ENCODE measurements at places on chromosomes 7 and 10. TPM values are rescaled to one million over a fixed set of nuclear protein-coding genes. Genes with fewer than 3 reads are reported as not detected.

Gene PRF1
- total RNA-seq = 1.4 TPM

Gene PARD3
- total RNA-seq = 31.6 TPM

Gene GCK
- total RNA-seq = 11.1 TPM

Gene PDGFA
- 31.8 TPM for total RNA-seq

Gene CLDN3
- total RNA-seq = not detected

Gene PDK4
- 337 TPM for total RNA-seq

Gene STEAP1B
- 0.39 TPM for total RNA-seq

Gene TFEC
- total RNA-seq = 2.1 TPM

DNA sequence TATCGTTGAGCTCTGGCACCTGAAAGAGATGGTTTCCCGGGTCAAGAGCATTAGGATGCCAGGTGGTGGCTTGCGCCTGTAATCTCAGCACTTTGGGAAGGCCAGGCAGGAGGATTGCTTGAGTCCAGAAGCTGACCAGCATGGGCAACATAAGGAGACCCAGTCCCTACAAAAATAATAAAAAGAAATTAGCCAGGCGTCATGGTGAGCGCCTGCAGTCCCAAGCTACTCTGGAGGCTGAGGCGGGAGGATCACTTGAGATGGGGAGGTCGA lies 6.1 kb upstream of the KCP start:
- H3K27ac ChIP-seq = no peak overlapping the region
- H3K36me3 ChIP-seq = no peaks in the 10 kb centered on the region
- no peaks in the 10 kb centered on the region for H3K4me1 ChIP-seq
- H3K27me3 ChIP-seq = peaks cover 13% of the 10 kb centered on the region

DNA sequence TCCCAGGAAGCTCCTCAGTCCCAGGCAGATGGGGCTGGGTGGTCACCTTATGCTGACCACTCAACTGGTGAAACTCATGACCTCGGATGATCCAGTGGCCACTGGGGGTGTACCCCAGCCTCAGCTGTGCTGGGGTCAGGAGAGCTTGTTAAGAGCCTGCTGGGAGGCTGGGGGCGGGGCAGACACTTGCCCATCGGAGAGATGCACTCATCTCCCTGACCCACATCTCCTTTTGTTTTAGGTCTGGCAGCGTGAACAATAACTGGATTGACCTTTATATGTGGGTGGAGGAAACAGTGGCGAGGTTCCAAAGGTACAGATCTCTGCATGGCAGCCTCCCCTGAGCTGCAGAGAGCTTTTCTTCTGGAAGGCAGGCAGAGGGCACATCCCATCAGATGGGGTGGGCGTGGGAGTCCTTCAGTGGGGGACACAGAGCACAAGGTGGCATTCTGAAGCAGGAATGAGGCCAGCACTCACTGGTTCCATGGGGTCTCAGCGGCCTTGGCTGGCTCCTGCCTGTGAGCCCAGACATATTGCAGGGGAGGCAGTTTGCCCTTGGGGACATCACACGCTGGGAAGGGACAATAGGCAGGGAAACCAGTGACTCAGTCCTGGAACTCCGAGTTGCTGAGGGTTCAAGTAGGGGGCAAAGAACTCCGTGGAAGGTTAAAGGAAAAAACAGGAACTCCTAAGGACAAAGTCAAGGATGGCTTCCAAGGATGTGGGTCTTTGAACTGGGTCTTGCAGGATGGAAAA lies 5.2 kb downstream of the ANTXRL start:
- H3K27ac ChIP-seq = no peak overlapping the region
- no peaks in the 10 kb centered on the region for H3K27me3 ChIP-seq
- no peak for DNase-seq
- H3K4me3 ChIP-seq = no peak overlapping the region
- H3K36me3 ChIP-seq = no peaks in the 10 kb centered on the region

DNA sequence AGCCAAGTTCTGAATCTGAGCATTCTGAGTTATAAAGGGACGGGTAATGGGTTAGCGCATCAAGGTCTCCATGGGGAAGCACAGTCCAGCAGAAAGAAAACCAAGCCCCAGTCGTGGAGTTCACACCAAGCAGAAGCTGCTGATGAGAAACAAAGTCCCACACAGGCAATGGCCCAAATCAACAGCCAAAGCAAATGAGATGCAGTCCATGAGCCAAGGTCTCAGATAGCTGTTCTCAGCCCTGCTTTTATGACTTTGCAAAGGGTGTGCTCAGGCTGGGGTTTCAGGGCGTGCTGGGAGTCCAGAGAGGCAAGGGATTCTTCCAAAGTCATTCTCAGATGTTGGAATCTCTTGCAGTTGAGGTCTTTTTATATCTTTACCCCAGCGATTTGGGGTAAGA lies 32.0 kb downstream of the THNSL1 start:
- H3K4me1 ChIP-seq = no peaks in the 10 kb centered on the region
- no peak overlapping the region for H3K4me3 ChIP-seq
- no peak overlapping the region for H3K27ac ChIP-seq
- DNase-seq = no peak

DNA sequence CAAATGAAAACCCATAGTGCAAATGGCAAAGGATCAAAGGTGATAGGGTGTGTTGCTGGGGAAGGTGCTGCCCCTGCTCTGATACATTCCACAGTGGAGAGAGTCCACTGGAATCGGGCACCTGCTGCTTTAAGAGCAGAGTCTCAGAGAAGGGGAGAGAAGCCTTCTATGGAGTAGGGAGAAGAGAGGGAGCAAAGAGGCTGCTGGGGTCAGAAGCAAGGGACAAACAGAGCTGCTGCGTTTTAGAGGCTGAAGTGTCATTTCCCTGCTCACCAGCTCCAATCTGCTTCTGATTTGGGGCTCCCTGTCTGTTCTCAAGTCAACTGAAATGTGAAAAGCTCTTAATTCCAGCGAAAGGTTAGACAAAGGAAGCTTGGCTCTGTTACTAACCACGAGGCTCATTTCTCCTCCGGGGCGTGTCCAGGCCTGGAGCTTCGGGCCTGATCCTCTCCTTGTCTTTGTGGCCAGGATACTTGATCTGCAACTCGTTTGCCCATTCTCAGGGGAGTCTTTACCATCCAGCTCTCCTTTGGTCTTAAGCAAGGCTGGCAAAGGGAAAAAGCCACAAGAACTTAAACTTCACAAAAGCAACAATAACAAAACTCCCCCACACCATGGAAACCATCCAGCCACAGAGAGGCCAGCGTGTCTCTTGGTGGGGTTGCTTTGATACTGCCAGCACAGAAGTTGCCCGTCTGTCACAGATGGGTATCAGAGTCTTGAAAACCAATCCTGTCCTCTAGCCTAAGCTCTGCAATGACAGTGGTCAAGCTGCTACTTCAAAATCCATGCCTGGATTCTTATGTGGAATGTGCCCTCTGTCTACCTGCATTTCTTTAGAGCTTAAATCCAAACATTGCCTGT lies 692.6 kb downstream of the SUGCT start:
- H3K4me3 ChIP-seq = no peak overlapping the region
- no peaks in the 10 kb centered on the region for H3K36me3 ChIP-seq
- no peak for DNase-seq

GRCh38 chr10:35324196-35324595 lies 12.1 kb upstream of the CCNY start:
- no peaks in the 10 kb centered on the region for H3K27me3 ChIP-seq
- H3K36me3 ChIP-seq = peaks cover 6% of the 10 kb centered on the region
- no peak overlapping the region for H3K27ac ChIP-seq
- no peak overlapping the region for H3K4me3 ChIP-seq
- peaks cover 12% of the 10 kb centered on the region for H3K4me1 ChIP-seq
- DNase-seq = no peak

DNA sequence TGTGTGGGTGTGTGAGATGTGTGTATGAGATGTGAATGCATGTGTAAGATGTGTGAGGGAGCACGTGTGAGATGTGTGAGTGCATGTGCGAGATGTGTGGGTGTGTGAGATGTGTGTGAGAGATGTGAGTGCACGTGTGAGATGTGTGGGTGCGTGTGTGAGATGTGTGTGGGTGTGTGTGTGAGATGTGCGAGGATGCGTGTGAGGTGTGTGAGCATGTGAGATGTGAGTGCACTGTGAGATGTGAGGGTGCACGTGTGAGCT lies 31.0 kb downstream of the PPIF start:
- H3K4me1 ChIP-seq = peaks cover 46% of the 10 kb centered on the region
- no peak overlapping the region for H3K27ac ChIP-seq
- H3K4me3 ChIP-seq = no peak overlapping the region
- DNase-seq = no peak
- H3K36me3 ChIP-seq = no peaks in the 10 kb centered on the region

GRCh38 chr7:103902917-103903316 lies 86.5 kb downstream of the RELN start:
- no peaks in the 10 kb centered on the region for H3K4me1 ChIP-seq
- no peaks in the 10 kb centered on the region for H3K36me3 ChIP-seq
- H3K27me3 ChIP-seq = no peaks in the 10 kb centered on the region
- H3K27ac ChIP-seq = no peak overlapping the region
- DNase-seq = no peak

GRCh38 chr7:113918946-113919345 lies at the start of gene PPP1R3A:
Gene PPP1R3A, minus strand, starts transcription at chr7:113919009. Its CDS starts 13 bp downstream, at chr7:113918996.
- H3K4me3 ChIP-seq = peak within 1 kb of the TSS; percentile 42
- peak within 1 kb of the TSS; percentile 89 for H3K27ac ChIP-seq
- H3K36me3 ChIP-seq = no peaks in the 10 kb centered on the region
- no peaks in the 10 kb centered on the region for H3K4me1 ChIP-seq
- H3K27me3 ChIP-seq = no peaks in the 10 kb centered on the region

- DNase-seq = no peak
- no peaks in the 10 kb centered on the region for H3K27me3 ChIP-seq
- H3K27ac ChIP-seq = no peak overlapping the region
- H3K4me3 ChIP-seq = no peak overlapping the region
Measured at GRCh38 chr7:2905027-2905426, 60.9 kb upstream of the GNA12 start.

- H3K27me3 ChIP-seq = no peaks in the 10 kb centered on the region
- no peak overlapping the region for H3K27ac ChIP-seq
- H3K4me1 ChIP-seq = no peaks in the 10 kb centered on the region
- DNase-seq = no peak
- no peak overlapping the region for H3K4me3 ChIP-seq
Measured at GRCh38 chr7:50394315-50394714, 55.8 kb downstream of the FIGNL1 start.

DNA sequence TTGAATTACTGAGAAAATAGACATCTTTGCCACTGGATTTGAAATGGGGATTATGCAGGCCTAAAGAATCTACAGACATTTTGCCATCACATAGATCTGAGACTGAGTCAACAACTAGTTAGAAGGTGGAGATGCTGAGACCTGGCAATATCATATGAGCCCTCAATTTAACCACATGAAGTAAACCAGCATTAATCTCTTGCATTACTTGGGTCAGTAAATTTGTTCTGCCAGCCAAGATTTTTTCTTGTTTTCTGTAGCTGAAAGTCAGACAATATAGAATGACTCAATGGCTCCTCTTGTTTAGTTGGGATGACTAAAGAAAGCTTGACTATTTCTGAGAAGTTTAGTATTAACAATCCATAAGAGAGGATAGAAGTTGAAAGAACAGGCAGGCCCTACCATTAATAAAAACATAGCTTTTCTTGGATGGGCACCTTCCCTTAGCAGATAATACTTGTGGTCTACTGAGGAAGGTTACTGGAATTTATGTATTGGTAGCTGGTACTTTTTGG lies 396.7 kb upstream of the SORCS1 start:
- no peaks in the 10 kb centered on the region for H3K36me3 ChIP-seq
- H3K4me3 ChIP-seq = no peak overlapping the region
- DNase-seq = no peak
- H3K27ac ChIP-seq = no peak overlapping the region
- no peaks in the 10 kb centered on the region for H3K27me3 ChIP-seq

GRCh38 chr7:842431-843031 lies 10.3 kb downstream of the SUN1 start:
- no peaks in the 10 kb centered on the region for H3K27me3 ChIP-seq
- H3K4me1 ChIP-seq = peaks cover 35% of the 10 kb centered on the region
- no peak for DNase-seq
- peaks cover 49% of the 10 kb centered on the region for H3K36me3 ChIP-seq

DNA sequence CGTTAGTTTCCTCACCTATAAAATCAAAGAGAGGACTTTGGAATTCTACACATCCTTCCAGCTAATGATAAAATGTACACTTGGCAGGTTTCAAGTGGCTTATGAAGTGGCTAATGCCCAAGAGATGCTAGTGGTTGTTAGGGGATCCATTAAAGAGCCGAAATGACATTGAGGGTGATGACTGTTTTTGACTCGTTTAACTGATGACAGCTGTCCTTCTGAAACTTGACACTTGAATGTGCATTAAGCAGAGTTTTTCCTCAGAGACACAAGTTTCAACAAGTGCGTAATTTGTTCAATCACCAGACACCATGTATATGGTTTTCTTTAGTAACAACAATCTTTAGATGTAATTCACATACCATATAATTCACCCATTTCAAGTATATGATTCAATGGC lies 1.6 kb upstream of the PRF1 start:
- no peak overlapping the region for H3K4me3 ChIP-seq
- no peaks in the 10 kb centered on the region for H3K4me1 ChIP-seq
- H3K27me3 ChIP-seq = no peaks in the 10 kb centered on the region
- H3K36me3 ChIP-seq = no peaks in the 10 kb centered on the region
- no peak overlapping the region for H3K27ac ChIP-seq

DNA sequence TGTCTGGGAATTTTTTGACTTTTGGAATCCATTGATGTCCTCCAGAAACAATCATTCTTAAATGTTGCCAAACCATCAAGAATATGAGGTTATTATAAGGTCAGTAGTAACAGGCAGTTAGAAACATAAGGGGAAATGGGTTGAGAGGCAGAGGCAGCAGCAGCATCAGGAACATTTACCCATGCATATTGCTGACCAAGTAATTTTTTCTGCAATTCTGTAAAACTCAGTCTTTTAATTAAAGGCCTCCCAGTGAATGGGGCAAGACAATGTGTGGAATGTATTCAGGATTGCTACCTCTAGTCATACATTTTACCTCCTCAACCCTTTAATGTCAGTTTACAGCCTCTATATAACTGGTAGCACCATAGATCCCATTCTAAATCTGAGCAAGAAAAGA lies 66.5 kb upstream of the SKAP2 start:
- no peak overlapping the region for H3K27ac ChIP-seq
- no peaks in the 10 kb centered on the region for H3K4me1 ChIP-seq
- no peak overlapping the region for H3K4me3 ChIP-seq

- DNase-seq = no peak
- no peaks in the 10 kb centered on the region for H3K4me1 ChIP-seq
- peak overlapping the region; percentile 52 for H3K27ac ChIP-seq
- no peak overlapping the region for H3K4me3 ChIP-seq
- no peaks in the 10 kb centered on the region for H3K36me3 ChIP-seq
- no peaks in the 10 kb centered on the region for H3K27me3 ChIP-seq
Measured at GRCh38 chr10:30970760-30971460, 60.8 kb downstream of the ZNF438 start.

DNA sequence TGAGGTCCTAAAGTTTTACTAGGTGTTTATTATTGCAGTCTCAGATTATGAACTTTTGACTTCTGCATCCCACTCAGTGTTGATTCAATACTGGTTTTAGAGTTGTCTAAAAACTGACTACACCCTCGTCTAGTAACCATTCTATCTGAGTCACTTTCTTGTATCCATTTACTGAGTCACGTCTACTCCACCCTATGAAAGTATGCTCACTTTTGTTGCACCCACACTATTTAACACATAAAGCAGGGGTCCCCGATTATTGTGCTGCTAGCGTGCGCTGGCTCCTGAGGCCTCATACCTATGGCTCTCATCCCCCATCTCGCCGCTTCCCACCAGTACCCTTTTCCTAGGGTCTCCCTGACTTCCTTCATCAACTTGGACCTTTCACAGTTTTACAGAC lies 2.0 kb downstream of the SAMD9 start:
- no peak overlapping the region for H3K4me3 ChIP-seq
- no peaks in the 10 kb centered on the region for H3K4me1 ChIP-seq
- peaks cover 6% of the 10 kb centered on the region for H3K36me3 ChIP-seq
- H3K27ac ChIP-seq = no peak overlapping the region

- DNase-seq = no peak
- H3K36me3 ChIP-seq = no peaks in the 10 kb centered on the region
- H3K27ac ChIP-seq = no peak overlapping the region
- no peak overlapping the region for H3K4me3 ChIP-seq
Measured at GRCh38 chr7:28551331-28551730, 139.0 kb downstream of the CREB5 start.
